Non-pigmented ciliary epithelial cell (primary cell): ENCODE measurements at places on chromosomes 2 and 18.
A peak's percentile ranks its signal among the peaks of the same experiment; 100 is the strongest.

DNA sequence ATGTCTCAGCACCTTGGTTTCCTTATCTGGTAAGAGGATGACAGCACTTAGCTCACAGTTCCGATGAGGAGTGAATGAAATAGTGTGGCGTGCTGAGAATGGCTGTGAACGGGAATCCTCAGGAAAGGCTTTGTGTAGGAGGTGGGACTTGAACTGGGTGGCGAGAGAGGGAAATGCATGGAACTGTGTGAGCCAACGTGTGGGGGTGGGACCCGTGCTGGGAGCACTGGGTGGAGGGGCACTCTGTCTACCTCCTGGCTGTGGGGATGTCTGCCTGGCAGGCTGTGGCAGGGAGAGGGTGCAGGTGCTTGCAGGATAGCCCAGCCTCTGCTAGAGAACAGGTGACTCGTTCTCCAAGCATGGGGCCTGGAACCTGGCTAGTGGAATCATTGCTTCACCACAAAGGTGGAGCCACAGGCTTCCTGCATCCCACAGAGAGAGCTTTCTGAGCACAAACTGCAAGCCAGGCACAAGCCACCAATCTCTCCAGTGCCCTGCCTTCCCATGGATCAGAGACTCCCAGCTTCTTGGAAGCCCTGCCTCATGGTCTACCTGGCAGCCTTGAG, 145.2 kb downstream of the CELF4 start:
- DNase-seq = no peak

GRCh38 chr2:99354070-99354469, 16.9 kb downstream of the EIF5B start:
- no peak for DNase-seq

- peak; percentile 17 for DNase-seq
Measured at GRCh38 chr18:57959278-57959677, 84.7 kb upstream of the NEDD4L start.

DNA sequence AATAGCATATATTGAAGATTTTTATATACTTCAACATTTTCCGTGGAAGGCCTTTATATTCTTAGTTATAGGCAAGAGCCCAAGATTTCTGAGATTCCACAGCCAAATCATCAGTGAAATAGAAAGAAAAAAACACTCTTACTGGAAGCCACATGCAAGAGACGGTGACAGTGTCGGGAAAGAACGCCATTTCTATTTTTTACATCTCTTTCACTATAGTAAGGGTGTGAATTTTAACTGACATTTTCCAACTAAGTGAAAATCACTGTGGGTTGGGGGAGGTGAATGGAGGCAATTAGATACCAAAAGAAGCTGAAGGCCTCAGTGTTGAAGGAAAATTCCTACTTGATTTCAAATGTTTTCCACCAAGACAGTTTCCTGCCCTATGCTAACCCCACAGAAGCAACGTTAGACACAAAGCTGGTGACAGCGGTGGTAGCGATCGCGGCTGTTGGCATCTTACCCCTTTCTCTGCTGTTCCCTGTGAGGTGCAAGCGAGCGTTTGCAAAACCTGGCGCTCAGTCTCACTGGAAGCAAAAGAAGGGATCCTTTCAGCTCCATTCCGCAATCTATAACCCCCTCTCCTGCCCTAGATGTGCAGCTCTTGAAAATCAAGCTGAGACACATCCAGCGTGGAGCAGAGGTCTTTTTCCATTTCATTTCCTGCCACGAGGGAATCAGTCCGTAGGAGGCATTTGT, 20.0 kb downstream of the ID2 start:
- DNase-seq = no peak

- DNase-seq = no peak
Measured at GRCh38 chr2:119934319-119934718, 78.6 kb upstream of the EPB41L5 start.
